ENCODE measurements at places on chromosomes 16 and 17. TPM values are rescaled to one million over a fixed set of nuclear protein-coding genes. Genes with fewer than 3 reads are reported as not detected.

DNAH2 gene
- total RNA-seq, result not detected

GJD3 gene
- total RNA-seq, result 0.24 TPM

PTGES3L gene
- 0.55 TPM for total RNA-seq

RTN4RL1 gene
- 1.0 TPM for total RNA-seq

ATP1B2 gene
- total RNA-seq, result 0.53 TPM
